ENCODE measurements at places on chromosomes 16 and 17.
A peak's percentile ranks its signal among the peaks of the same experiment; 100 is the strongest.

- no peak overlapping the region for H3K27ac ChIP-seq
- H3K36me3 ChIP-seq = peaks cover 2% of the 10 kb centered on the region
- H3K27me3 ChIP-seq = no peaks in the 10 kb centered on the region
- peak overlapping the region; percentile 67 for H3K4me3 ChIP-seq
- DNase-seq = no peak
These were observed 3.5 kb downstream of the E4F1 start for GRCh38 chr16:2226918-2227317.

GRCh38 chr17:14942526-14943190 is 322.5 kb downstream of the PMP22 start:
- H3K4me3 ChIP-seq = no peak overlapping the region
- H3K4me1 ChIP-seq = no peaks in the 10 kb centered on the region
- H3K27me3 ChIP-seq = peaks cover 30% of the 10 kb centered on the region
- DNase-seq = no peak

DNA sequence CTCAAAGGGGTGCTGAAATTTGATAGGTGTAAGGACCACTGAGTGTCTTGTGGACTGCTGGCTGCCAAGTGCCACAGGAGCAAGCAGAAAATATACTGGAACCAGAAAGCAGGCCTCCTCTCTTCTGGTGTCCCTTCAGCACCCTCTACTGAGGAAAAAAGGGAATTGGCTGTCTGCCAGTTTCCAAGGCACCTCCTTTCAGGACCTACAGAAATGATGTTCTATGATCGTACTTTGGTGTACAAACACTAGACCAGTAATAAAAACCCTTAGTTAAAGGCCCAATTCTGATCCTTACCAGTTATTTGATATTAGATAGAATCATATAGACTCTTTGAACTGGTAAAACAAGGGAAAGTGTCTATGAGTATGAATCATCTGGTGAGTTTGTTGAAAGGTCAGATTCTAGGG is 35.8 kb upstream of the BCAS3 start:
- H3K4me1 ChIP-seq = peaks cover 7% of the 10 kb centered on the region
- H3K27me3 ChIP-seq = no peaks in the 10 kb centered on the region
- H3K36me3 ChIP-seq = peaks cover 2% of the 10 kb centered on the region
- peak; percentile 32 for DNase-seq
- no peak overlapping the region for H3K4me3 ChIP-seq
- H3K27ac ChIP-seq = no peak overlapping the region

DNA sequence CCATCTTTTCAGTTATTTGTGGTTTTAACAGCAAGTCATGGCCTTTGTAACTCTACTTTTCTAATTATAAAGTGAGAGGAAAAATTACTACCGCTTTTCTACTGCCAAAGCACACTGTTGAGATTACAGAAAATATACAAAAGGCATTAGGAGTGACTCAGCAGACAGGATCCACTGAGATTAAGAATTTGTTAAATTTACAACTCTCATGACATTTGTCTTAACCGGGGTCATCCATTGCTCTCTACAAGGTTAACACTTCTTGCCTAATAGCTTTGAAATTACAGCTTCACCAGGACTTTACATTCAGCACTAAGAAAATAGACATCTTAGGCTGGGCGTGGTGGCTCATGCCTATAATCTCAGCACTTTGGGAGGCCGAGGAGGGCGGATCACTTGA is 93.4 kb downstream of the SSH2 start:
- H3K27ac ChIP-seq = no peak overlapping the region
- H3K4me1 ChIP-seq = peaks cover 4% of the 10 kb centered on the region
- no peak for DNase-seq
- H3K4me3 ChIP-seq = no peak overlapping the region
- no peaks in the 10 kb centered on the region for H3K27me3 ChIP-seq

DNA sequence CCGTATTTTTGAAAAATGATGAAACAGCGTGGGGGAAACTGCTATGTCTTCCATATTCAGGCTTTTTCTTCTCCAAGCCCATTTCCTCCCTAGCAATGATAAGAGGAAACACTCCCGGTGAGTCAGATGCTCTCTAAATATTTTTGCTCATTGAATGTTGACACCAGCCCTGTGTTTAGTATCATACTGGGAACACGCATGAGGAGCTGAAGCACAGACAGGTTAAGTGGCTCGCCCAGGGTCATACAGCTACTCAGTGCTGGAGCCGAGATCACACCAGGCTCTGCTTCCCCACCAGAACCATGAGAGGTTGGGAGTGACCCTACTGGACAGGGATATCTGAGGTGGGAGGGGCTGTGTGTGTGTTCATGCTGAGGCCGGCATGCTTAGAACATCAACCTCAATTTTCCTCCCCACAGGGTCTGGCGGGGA is 37.8 kb upstream of the ADGRG1 start:
- DNase-seq = no peak
- H3K27ac ChIP-seq = peak overlapping the region; percentile 14
- no peak overlapping the region for H3K4me3 ChIP-seq
- no peaks in the 10 kb centered on the region for H3K27me3 ChIP-seq
